ENCODE measurements at places on chromosomes 12 and 14.

- DNase-seq, result no peak
These were observed 21.7 kb downstream of the CBX5 start for GRCh38 chr12:54258201-54258681.

GRCh38 chr12:59708064-59708463 is 112.2 kb downstream of the SLC16A7 start:
- DNase-seq, result no peak

DNA sequence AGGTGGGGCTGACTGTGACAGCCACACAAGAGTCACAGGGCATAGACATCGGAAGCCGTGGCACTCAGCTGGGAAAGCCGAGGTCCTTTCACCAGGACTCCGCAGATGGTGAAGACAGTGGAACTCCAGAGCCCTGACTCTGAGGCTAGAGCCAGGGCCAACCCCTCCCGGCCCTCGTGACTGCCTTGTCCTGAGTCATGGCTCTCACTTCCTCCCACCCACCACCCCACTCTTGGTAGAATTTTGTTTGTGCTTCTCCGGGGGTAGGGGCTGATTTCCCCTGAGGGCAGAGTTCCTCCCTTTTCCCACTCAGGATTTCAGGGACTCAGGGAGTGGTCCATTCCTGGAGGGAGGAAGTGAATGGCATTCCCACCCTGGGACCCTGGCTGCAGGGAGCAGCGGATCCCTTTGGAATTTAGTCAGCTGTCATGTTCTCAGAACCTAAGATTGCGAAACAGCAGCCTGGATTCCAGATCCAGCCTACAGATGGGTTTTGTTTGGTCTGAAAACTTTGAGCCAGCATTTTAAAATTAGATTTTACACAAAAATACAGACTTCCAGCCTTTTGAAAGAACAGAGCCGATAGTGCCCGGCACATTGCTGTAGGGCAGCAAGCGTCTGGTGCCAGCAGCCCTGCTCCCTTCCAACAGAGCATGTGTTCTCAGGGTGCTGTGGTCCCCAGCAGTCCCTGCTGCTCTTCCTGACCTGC is 50.7 kb downstream of the TPCN1 start:
- DNase-seq, result no peak

- no peak for DNase-seq
These were observed 1.0 kb downstream of the SLC6A12 start for GRCh38 chr12:212715-213526.

- DNase-seq, result no peak
These were observed 2.4 kb upstream of the KRT7 start for GRCh38 chr12:52230364-52231281.

DNA sequence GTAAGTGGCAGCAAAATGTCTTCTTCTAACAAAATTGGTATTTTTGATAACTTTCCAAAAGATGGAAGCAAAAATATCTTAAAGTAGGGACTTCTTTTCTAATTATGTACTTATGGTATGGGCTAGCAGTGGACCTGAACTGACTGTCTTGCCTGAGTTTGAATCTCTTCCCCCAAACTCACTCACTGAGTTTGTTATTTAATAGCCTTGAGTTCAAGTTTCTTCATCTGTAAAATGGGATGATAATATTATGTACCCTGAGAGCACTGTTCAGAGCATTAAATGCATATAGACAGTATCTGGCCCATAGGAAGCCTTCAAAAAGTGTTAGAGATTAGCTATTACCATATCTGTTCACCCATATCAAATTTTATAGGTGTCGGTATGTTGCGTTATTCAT is 210.4 kb upstream of the NUDT4 start:
- DNase-seq, result no peak

DNA sequence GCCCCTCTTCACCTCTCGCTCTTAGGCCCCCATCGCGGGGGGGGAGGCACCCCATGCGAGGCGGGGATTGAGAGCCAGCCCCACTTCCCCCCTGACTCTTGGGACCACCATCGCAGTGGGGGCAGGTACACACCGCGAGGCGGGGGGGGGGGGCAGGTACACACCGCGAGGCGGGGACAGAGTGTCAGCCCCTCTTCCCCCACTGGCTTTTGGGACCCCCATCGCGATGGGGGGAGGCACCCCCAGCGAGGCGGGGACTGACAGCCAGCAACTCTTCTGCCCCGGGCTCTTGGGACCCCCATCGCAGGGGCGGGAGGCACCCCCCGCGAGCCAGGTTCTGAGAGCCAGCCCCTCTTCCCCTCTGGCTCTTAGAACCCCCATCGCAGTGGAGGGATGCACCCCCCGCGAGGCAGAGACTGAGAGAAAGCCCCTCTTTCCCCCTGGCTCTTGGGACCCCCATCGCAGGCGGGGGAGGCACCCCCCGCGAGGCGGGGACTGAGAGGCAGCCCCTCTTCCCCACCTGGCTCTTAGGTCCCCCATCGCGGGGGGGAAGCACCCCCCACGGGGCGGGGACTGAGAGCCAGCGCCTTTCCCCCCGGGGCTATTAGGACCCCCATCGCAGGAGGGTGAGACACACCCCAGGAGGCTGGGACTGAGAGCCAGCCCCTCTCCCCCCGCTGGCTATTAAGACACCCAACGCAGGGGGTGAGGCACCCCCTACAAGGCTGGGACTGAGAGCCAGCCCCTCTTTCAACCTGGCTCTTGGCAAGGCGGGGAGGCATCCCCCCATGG is 196.5 kb upstream of the PZP start:
- DNase-seq, result no peak

DNA sequence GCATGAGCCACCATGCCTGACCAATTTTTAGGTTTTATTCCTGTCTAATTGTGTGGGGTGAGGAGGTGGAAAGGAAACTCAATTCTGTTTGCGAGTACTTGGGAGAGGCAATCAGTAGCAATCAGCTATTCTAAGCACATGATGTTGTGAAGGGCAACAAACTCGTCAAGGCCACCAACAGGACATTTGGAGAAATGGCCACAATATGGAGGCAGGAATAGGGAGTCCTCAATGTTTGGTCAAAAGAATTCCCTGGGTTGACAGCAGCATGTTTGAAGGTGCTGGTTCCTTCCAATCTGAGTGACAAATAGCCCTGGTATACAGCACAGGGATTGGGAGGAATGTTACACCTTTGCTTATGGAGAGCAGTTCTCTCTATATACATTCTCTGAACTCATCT is 32.7 kb upstream of the USP44 start:
- DNase-seq, result no peak

- DNase-seq, result no peak
These were observed 4.2 kb upstream of the DAD1 start for GRCh38 chr14:22593189-22593588.

- DNase-seq, result no peak
These were observed 10.0 kb downstream of the FGFR1OP2 start for GRCh38 chr12:26948309-26948708.

DNA sequence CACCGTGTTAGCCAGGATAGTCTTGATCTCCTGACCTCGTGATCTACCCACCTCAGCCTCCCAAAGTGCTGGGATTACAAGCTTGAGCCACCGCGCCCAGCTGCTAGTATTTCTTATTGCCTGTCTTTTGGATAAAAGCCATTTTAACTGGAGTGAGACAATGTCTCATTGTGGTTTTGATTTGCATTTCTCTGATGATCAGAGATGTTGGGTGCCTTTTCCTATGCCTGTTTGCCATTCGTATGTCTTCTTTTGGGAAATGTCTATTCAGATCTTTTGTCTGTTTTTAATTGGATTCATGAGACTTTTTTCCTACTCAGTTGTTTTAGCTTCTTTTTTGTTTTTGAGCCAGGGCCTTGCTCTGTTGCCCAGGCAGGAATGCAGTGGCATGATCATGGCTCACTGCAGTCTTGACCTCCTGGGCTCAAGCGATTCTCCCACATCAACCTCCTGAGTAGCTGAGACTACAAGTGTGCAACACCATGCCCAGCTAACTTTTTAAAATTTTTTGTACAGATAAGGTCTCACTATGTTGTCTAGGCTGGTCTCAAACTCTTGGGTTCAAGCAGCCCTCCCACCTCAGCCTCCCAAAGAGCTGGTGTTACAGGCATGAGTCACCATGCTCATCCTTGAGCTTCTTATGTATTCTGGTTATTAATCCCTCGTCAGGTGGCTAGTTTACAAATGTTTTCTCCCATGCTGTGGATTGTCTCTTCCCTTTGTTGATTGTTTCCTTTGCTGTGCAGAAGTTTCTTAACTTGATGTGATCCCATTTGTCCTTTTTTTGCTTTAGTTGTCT is 65.9 kb downstream of the ACACB start:
- no peak for DNase-seq

GRCh38 chr14:29536886-29537511 is 390.6 kb downstream of the PRKD1 start:
- no peak for DNase-seq

DNA sequence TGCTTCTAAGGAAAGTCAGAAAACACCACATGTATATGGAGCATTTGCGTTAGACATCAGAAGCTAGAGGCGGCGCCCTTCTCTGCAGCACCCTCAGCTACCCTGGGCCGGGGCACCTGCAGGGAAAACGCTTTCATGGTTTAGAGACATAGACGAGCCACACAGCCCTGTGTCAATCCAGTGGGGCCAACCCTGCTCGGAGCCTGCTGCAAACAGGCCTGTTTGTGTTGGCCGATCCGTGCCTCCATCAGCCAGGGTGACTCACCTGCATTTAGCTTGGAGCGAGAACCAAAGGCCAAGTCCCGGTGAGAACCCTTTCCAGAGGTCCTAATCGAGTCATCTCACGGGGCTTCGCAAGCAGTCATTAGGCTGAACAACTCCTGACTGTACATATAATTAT is 19.5 kb upstream of the FZD10 start:
- peak; percentile 46 for DNase-seq

DNA sequence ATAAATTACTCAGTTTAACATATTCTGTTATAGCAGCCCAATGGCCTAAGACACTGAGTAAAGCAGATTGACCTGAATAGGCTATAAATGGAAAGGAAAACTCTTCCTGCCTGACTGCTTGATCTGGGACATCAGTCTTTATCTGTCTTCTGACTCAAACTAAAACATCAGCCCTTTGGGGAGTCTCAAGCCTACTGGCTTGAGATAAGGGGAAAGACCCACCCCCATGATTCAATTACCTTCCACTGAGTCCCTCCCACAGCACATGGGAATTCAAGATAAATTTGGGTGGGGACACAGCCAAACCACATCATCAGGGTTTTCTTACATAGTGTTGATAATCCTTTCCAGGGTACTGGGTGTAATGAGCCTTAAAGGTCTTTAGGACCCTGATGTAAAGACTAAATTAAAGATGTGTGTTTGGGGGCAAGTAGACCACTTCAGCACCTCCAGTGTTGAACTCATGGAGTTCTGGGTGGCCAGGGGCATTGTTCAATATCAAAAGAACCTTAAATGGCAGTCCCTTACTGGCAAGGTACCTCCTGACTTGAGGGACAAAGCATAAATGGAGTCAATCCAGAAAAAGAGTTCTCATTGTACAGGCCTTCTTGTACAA is 67.8 kb downstream of the TSHR start:
- DNase-seq, result no peak

DNA sequence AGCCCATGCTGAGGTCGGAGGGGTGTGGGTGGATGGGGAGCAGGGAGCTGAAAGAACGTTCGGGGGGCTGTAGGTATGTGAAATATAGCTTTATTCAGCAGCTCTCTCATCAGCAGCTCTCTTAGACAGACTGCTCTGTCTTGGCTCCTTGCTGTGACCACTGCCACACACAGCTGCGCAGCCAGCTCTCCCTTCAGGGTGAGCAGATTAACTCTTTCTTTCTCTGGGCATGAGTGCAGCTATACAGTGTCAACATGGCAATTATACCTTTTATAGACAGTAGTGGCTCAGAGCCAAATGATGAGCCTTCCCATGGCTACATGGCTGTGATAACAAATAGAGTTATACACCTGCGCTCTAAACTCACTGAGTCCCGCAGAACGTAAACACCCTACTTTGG is 137.7 kb upstream of the NEDD1 start:
- no peak for DNase-seq

- no peak for DNase-seq
These were observed 134.6 kb downstream of the CHST11 start for GRCh38 chr12:104591257-104591885.

GRCh38 chr12:65266408-65266807 is 12.1 kb upstream of the MSRB3 start:
- no peak for DNase-seq

DNA sequence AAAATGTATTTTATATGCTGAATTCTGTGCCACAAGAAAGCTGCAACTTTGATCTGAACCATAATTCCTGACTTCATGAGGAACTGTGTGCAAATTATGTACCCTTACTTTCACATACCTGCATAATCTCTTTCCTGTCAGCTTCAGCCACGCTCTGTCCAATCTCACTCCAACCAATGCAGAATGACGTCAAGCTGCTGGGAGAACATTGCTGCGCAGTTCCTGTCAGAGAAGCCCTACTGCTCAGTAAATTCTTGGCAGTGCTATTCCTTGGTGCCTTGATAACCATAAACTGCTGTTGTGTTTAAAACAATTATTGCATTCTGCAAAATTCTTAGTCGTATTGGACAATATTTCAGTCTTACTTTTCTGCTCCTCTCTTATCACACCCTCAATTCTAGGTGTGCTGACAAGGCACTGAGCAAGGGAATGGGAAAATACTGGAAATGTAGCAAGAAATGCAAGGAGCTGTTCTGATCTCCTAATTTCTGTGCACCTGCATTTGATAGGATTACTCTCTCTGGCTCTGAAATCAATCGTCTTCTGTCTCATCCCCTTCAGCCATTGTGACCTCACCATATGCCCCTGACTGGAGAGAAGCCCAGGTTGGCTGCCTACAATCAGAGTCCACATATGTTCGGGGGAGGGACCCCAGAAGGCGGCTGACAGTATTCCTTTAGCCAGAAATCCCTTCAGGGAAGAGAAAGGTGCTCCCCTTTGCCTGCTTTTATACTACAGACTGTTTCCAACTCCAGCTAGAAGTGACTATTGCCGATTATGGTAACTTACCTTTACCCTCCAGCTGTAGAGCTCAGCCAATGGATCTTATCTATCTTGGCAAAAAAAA is 274.9 kb upstream of the NOVA1 start:
- no peak for DNase-seq

- DNase-seq, result no peak
These were observed 78.0 kb downstream of the LRRC9 start for GRCh38 chr14:59997966-59998365.

GRCh38 chr14:72404106-72404774 is 472.0 kb downstream of the RGS6 start:
- no peak for DNase-seq

- no peak for DNase-seq
These were observed 14.9 kb downstream of the C2CD5 start for GRCh38 chr12:22529281-22530060.

DNA sequence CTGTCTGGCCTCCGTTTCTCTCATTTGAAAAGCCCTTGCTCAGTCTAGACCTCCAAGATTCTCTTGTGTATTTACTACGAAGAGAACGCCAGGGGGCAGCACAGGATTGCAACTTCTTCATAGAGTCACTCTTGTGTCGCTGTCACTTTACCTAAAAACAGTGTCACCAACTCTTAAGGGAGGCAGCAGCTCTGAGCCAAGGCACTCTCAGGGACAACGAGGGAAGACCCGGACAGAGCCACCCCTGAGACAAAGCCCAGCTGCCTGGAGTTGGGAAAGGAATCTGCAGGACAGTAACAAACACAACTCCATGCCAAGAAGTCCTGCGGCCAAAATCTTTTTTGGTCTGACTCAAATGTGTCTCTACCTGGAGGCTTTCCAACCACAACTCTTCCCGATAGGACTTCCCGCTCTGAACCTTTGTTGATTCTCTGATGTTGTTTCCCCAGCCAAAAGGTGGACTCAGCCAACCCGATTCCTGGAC is 9.6 kb upstream of the RPAP3 start:
- DNase-seq, result no peak

- DNase-seq, result no peak
These were observed 554 bp upstream of the TSPAN31 start for GRCh38 chr12:57744194-57744776.

GRCh38 chr12:69056743-69057515 is 124.0 kb upstream of the CPM start:
- no peak for DNase-seq
